ENCODE measurements at places on chromosomes 6 and 20.

DNA sequence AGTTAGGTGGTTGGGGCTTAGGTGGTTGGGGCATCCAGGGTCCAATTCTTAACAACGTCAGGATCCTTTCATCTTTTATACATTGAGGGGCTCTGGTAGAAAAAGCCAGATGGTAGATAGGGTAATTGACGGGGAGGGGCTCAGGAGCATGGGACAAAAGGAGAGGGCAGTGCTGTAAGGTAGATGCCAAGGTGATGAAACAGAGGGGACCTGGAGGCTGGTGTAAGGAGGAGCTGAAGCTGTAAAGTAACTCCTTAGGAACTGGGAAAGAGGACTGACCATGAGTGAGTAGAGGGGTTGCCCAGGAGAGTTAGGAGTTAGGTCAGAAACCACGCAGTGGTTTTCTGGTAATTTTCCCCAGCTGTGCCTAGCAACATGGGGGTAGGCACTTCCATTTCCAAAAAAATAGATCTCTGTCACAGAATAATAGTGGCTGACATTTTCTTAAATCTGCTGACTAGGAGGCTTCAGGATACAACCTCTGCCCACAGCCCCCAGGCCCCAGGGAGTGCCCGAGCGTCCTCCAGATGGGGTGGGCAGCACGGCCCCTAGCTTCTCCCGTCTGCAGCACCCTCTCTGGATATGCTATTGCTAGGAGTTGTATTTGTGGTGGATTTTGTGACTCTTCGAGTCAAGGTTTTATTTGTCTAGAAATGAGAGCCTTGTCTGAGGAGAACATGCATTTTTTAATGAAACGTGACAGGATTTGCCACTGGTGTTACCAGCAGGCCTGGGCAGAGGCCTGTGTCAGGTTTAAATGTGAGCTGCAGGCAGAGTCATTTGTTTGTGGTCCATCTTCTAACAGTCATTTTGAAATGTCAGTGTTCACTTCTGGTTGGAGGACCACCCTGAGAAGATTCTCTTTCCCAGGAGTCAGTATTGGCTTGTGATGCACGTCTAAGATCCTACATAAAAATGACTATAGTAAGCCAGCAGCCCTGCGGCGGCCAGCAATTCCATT, 44.6 kb downstream of the TULP4 start:
- DNase-seq = no peak

- no peak for DNase-seq
Measured at GRCh38 chr6:4322846-4323309, 187.5 kb upstream of the ECI2 start.

- no peak for DNase-seq
Measured at GRCh38 chr20:21396599-21397340, 556 bp downstream of the NKX2-4 start.

DNA sequence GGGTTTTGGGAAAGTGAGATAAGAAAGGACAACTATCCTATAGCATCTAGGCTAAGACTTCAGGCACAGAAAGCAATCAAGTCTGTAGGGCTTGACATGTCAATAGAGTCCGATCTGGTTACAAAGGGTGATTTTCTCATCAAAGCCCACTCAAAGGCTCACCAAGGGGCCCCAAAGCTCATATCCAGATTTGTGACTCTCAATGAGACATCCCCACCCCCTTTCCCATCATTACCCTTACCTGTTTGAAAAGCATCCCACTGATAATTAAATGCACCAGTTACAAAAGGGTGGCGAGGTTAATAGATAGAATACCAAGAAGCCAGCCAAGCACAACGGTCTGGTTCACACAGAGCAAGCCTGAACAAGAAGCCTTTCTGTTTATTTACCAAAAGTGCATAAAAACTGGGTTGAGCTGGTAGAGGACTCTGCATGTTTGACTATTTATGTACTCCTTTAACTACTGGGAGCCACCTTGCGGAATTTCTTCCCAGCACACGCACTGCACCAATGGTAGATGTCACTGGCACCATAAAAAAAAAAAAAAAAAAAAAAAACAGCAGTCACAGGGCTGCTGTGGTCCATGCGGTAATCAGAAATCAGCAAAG, 6.1 kb downstream of the JAG1 start:
- no peak for DNase-seq

DNA sequence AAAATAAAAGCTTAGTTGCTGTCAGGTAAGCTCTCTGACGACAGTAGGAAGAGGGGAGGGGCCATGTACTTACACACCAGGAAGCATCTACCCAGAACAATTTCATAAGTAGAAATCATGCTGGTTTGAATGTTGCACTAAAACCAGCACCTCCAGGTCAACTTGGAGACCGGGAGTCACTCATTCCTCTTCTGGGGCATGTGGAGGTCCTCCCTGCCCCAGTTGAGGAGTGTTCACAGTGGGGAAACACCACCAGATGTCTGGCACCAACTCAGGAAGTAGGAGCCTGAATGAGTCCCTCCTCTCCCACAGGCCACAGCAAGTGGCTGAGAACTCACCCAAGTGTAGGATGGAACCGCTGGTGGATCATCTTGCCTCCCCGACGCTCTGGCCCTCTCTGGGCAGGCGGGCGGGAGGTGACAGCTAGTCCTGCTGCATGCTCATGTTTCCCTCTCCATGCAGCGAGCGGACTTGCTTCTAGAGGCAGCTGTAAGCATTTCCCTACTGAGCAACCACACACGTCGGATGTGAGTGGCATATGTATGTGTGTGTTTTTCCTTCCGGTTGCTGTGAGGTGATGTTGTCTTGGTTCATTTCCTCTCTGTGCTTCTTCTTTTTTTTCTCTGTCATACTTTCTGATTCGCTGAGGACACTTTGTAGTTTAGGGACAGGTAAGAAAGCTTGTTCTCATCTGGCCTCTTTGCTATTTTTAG, 149.5 kb upstream of the NEDD9 start:
- peak; percentile 85 for DNase-seq

GRCh38 chr6:46113370-46113769, 16.4 kb upstream of the ENPP4 start:
- no peak for DNase-seq

- DNase-seq = no peak
Measured at GRCh38 chr6:98831057-98831958, 3.1 kb upstream of the POU3F2 start.

GRCh38 chr20:62838128-62838891, 21.5 kb downstream of the COL9A3 start:
- no peak for DNase-seq

GRCh38 chr20:57464642-57465211, 60.2 kb downstream of the CTCFL start:
- no peak for DNase-seq

GRCh38 chr6:44049989-44050871, 77.0 kb downstream of the MRPL14 start:
- DNase-seq = no peak

DNA sequence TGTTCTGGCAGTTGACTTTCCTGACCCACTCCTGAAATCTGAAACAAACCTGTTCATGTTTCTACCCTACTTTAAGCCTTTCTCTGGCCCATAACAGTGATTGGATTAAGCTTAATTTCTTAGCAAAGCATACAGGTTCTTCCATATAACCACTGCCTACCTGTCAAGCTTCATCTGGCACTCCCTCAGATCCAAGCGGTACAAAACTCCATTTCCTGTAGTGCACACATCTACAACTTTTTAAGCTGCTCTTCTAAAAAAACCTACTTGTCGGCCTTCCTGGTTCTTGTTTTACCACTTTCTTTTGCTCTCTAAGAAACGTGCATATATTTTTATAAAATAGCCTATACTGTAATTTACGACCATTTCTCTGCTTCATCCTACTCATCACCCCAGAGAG, 916 bp upstream of the PPP1R11 start:
- DNase-seq = no peak

GRCh38 chr20:34072076-34072475, 40.0 kb downstream of the EIF2S2 start:
- no peak for DNase-seq

- no peak for DNase-seq
Measured at GRCh38 chr6:100979267-100979666, 98.1 kb upstream of the ASCC3 start.

- no peak for DNase-seq
Measured at GRCh38 chr6:52544602-52545405, 32.1 kb downstream of the TRAM2 start.

- no peak for DNase-seq
Measured at GRCh38 chr6:116307001-116307400, 27.3 kb upstream of the TSPYL1 start.

GRCh38 chr20:8129211-8129976, 2.7 kb upstream of the PLCB1 start:
- no peak for DNase-seq

DNA sequence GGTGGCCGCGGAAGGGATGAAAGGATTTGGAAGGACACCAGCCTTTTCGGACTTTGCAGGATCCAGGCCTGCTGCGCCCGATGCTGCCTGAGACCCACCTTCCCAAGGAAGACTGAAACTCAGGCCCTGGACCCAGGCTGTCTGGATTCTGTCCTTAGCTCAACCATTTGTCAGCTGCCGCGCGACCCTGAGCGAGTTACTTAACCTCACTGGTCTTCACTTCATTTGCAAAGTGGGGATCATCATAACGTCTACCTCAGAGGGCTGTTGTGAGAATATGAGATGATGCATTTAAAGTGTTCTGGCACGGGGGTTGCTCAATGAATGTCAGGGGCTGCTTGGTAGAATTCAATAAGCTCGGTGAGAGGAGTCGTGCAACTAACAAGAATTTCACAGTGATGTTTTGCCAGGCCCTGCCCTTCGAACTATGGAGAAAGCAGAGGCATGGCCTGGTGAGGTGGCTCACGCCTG, 104.2 kb upstream of the PRDM1 start:
- no peak for DNase-seq

DNA sequence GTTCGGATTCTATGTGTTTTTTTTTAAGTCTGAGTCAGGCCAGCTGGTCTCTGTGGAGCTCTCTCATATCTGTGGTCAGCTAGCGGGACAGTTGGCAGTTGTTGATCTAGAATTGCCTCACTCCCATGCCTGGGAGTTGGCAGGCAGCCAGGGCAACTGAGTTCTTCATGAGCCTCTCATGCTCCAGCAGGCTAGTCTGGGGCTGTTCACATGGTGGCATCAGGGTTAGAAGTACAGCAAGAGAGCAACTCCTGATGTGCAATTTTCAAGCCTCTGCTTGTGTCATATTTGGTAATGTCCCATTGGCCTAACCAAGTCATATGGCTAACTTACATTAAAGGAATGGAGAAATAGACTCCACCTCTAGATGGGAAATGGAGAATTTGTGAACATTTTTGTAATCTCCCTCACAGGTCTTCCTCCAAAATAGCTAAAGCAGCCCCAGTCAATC, 6.7 kb upstream of the IFT52 start:
- DNase-seq = no peak

- DNase-seq = no peak
Measured at GRCh38 chr6:137044366-137045221, at the start of gene IL20RA. Gene IL20RA, minus strand, starts transcription at chr6:137044965. Its CDS starts 237 bp downstream, at chr6:137044728.

DNA sequence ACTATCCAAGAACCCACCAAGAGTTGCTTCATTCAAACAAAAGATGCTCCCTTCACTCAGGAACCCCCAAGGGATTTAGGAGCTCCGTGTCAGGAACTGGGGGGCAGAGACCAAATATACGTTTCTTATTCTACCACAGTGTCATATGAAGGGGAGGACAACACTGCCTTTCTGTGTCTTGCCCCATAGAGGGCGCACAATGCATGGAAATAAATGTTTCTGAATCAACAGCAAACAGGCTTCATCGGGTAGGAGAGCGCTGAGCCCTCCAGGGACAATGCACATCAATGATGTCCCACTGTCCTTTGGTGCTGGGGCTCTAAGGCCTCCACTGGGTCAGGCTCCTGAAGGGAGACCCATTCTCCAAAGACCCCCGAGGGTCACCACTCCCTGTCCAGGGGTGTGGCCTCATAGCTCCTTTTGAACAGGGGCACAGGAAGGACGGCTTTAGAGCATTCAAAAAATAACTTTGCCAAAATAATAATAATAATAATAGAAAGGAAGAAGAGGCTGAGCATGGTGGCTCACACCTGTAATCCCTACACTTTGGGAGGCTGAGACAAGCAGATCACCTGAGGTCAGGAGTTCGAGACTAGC, 31.1 kb downstream of the PLG start:
- DNase-seq = peak; percentile 45

GRCh38 chr6:47787620-47788497, 6.0 kb downstream of the OPN5 start:
- DNase-seq = peak; percentile 45

- no peak for DNase-seq
Measured at GRCh38 chr6:34610819-34611477, 54.8 kb upstream of the SPDEF start.

GRCh38 chr6:7143476-7143974, 35.8 kb downstream of the RREB1 start:
- no peak for DNase-seq

GRCh38 chr6:51318674-51319073, 500.0 kb downstream of the TFAP2B start:
- DNase-seq = no peak

GRCh38 chr6:143564484-143565017, 53.0 kb upstream of the FUCA2 start:
- DNase-seq = no peak

- DNase-seq = no peak
Measured at GRCh38 chr6:17456711-17457110, 63.3 kb downstream of the CAP2 start.

DNA sequence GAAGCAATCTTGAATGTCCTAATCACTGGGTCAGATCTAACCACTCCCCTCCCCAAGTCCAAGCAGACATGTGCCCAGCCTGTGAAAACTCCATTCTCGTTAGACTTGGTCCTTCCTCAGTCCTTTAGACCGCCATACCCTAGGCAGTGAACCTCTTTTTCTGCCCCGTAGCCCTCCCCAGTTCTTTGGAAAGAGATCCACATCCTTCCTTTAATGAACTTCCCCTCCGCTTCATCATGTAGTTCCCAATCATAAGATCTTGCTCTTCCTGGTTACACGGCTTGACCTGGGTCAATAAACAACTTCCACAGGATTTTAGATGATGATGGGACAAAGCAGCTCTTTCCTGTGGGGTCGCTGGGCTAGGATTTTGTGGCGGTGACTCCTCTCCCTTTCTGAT, 9.6 kb downstream of the AHCY start:
- no peak for DNase-seq

GRCh38 chr6:1576166-1576565, 33.5 kb upstream of the FOXC1 start:
- no peak for DNase-seq

GRCh38 chr20:47789081-47789763, 3.9 kb upstream of the SULF2 start:
- no peak for DNase-seq

GRCh38 chr6:42831237-42831636, 48.2 kb upstream of the RPL7L1 start:
- DNase-seq = no peak

- no peak for DNase-seq
Measured at GRCh38 chr6:32046450-32047083, 8.4 kb downstream of the CYP21A2 start.

- peak; percentile 48 for DNase-seq
Measured at GRCh38 chr6:99434702-99435530, 9.8 kb upstream of the PNISR start.

DNA sequence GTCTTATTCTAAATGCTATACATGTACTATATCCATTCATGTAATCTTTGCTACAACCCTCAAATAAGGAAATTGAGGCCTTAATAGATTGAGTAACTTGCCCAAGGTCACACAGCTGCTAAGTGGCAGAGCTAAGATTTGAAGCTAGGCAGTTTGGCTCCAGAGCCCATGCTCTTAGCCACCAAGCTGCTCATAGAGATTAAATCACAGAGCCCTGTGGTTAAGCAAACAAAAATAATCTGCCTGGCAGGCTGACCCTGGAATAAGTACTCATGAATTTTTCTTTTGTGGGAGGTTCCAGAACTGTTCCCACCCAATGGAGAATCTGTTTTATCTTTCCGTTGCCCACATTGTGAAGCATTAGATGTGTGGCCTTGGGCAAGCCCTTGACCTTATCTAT, 7.4 kb downstream of the AAR2 start:
- DNase-seq = no peak

GRCh38 chr20:34689486-34689885, 12.6 kb upstream of the PIGU start:
- DNase-seq = no peak
